ENCODE measurements at places on chromosomes 16 and 17.
A peak's percentile ranks its signal among the peaks of the same experiment; 100 is the strongest.

- no peak for DNase-seq
- H3K27me3 ChIP-seq = no peaks in the 10 kb centered on the region
- peak overlapping the region; percentile 59 for H3K27ac ChIP-seq
- H3K4me3 ChIP-seq = no peak overlapping the region
Observed at GRCh38 chr17:41535764-41536481, 7.8 kb upstream of the KRT19 start.

DNA sequence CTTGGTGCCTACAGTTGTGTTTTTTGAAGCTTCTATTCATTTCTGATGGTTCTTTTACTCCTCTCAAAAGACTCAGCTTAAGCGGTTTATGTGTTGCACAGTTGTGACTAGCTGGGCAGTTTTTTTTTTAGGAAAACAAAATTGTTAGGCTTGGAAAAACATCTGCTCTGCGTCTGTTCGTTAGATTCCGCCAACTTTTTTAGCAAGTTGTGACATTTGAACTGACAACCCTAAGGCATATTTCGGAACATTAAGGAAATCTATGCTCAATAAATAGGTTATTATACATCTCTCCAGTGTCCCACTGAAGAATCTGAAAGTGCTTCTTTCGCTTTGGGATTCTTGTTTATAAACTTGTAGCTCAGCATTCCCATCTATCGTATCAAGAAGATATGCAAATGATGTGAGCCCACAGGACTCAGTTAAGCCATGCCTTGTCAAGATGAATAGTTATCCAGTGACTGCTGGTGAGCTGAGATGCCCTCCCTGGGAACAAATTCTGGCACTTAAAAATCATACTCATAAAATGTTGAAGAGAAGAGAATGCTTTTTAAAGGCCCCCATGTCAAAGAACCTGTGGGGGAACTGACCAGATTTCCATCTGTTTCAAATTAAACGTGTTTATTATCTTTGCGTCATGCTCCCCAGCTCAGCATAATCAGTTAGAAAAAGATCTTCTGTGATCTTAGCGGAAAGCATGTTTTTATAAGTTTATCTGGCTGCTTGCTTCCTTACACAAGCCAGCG, 109.0 kb upstream of the FAM20A start:
- peak overlapping the region; percentile 22 for H3K4me3 ChIP-seq
- peaks cover 33% of the 10 kb centered on the region for H3K4me1 ChIP-seq
- no peaks in the 10 kb centered on the region for H3K27me3 ChIP-seq
- no peak for DNase-seq
- H3K27ac ChIP-seq = peak overlapping the region; percentile 69
- no peaks in the 10 kb centered on the region for H3K36me3 ChIP-seq

DNA sequence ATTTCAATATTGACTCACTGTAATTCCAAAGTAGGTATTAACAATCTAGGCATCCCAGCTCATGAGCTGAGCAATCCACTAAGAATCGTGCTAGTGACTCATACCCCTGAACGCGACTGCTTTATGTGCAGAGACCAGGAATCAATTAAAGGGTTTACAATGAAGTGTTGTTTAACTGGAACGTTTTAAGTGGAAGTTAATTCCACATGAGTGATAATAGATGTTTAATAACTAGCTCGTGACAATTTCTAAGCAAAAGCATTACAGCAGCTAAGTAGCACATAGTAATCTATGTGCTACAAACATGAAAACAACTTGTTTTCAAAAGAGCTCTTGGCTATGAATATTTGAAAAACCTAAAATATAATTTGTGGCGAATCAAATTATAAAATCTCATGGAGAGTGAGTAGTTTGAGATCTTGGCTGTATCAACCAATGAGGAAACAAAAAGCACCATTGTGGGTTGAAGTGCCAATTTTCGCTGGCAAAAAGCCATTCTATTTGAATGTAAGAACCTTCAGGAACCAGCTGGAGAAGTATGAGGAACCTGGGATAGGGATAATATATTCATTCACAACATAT, 9.4 kb downstream of the GJC1 start:
- DNase-seq = no peak
- H3K36me3 ChIP-seq = no peaks in the 10 kb centered on the region
- H3K4me1 ChIP-seq = peaks cover 1% of the 10 kb centered on the region
- no peak overlapping the region for H3K4me3 ChIP-seq

- H3K27me3 ChIP-seq = no peaks in the 10 kb centered on the region
- peak overlapping the region; percentile 78 for H3K4me3 ChIP-seq
- DNase-seq = peak; percentile 71
- H3K36me3 ChIP-seq = peaks cover 3% of the 10 kb centered on the region
Observed at GRCh38 chr16:8675183-8676159, 1.1 kb downstream of the ABAT start.
